ENCODE measurements at places on chromosomes 7 and 10.

DNA sequence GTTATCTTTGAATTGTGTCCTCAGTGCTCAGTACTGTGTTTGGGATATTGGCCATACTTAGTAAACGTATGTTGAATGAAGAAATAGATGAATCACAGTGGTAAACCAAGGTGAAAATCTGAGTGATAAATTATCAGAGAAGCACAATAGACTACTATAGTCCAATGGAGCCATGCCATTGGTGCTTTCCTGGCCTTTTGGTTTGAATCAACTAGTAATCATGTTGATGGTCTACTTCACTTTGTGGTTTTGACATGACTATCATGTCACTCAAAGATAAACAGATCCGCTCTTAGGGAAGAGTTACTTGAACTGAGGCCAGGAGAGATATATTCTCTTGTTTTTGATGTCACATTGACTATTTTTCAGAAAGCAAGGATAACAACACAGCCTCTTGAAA lies 86.1 kb upstream of the IGFBP3 start:
- no peak for DNase-seq

DNA sequence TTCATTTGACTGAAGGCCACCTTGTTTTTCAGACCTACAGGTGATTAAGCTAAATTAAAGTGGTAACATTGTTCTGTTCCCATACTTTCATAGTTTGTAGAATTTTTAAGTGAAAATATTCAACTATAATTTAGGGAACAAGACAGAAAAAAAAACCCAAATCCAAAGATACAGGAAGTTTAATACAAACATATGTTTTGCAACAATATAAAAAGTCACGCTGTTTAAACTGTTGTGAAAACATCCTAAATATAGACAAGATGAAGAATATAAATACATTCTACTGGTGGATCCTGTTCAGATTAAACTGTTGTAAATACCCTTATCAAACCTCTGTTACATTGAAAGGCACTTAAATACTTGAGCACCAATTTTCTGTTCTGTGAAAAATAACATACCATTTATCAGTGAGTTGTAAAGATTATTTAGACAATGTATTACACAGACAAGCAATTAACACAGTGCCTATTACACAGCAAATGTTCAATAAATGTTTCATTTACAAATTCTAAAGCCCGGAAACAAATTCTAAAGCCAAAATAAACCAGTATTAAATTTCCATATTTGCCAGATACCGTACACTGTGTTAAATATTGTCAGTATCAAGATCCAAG lies 14.2 kb downstream of the ASZ1 start:
- DNase-seq, result no peak

DNA sequence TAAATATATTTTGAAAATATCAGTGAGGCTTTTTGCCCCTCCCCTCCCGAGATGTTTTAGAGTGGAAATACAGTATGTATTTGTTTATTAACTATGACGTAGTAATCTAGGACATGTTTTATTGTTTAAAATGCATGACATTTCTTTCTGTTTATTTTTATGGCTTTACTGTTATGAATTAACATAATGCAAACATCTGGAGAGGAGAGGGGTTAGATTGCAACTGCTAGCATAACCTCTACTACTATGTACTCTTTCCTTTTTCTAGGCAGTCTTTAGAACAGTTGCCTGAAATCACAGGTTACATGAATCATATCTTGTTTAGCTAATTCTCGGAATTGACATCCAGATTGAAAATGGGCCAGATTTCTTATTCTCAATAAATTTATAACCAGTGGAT lies 7.4 kb downstream of the BTAF1 start:
- DNase-seq, result no peak

DNA sequence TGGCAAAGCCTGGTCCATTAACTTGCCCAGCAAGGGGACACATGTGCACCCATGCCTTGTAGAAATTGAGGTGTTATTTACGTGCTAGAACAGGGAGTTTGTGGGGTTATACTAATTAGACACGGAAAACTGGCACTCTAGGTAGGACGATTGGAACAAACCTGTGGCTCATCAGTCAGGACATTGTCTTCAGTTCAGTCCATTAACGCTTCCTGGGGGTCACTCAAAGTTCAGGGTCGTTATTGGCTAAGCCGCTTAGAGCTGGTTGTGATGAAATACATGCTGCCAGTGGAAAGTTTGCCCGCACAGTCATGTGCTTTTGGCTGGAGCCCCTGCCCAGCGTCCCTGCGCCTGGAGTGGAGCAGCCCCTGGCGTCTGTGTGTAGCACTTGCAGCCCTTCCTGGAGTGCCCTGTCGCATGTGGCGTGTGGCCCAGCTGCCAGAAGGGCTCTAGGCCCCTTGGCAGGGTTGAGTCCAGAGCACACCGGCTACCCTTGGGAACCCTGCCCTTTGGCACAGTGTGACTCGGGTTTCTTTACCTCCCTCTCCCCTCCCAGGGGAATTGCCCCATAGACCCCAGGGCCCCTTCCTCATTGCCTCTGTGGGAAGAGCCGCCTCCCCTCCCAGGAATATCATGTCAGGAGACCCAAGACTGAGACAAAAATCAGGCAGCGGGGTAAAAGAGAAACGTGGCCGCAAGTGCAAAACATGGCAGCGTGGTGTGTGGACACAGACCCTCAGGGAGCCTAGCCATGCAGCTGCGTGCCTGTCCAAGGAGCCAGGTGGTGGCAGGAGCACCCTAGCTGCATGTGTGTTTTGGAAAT lies 9.8 kb downstream of the ZNF775 start:
- no peak for DNase-seq

DNA sequence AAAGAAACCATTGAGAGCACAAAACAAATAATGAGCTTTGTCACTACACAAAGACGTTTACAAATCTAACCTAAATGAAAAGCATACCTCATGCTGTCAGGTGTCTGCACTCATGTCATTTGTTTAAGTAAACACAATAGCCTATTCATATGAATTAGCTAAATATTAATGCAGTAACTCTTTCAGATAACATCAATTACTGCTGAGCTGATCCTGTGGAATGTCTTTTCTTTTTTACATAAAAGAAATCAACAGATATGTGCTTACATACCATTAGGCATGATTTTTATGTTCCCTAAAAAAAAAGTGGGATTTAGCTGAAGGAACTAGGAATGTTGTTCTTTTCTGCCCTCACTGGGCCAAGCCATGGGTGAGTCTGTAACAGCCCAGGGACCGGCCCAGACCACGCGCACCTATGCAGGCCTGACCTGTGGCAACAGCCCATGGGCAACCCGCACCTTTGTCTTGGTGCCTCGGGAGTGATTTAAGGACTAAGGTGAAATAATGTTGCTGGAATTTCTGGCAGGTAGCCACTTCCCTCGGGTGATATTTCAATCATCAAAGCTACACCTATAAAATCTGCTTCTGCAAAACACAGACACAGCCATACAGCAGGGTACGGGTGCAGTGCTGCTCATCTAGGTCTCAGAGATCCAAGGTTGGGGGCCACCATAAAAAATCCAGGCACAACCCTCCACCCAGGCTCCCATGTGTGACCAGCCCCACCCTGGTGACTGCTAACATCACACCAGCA lies 44.6 kb downstream of the FGFR2 start:
- DNase-seq, result no peak

- no peak for DNase-seq
Observed at GRCh38 chr7:990352-990932, 7.5 kb downstream of the CYP2W1 start.

DNA sequence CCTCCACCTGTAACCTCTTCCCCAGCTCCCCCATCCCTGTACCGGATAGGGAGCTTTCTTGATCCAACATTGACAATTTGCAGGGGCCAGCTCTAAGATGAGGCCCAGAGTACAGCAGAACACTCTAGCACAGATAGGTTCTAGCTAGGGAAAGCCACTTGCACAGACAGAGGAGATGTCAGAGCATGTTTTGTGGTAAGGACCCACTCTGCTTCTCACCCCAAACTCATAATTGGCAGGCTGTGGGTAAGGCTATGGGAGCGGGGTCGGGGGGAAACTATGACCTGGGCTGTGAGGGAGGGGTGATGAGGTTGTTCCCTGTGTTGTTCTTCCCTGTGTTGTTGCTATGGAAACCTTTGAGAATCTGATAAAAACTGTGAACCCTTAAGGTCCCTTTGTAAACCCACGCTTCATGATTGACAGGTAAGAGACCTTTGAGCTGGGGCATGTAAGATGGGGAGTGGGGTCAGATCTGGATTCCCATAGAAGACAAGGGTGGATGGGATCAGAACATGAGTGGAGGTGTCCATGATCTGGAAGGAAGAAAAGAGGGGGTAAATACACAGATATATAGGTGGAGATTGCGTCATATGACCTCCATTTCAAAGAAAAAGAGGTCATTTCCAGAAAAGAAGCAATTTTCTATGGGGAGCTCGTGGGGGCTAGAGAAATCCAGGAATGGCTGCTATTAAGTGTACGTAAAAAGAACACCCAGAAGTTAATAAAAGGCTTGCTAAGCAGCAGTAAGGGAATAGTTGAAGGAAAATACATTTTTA lies 4.0 kb downstream of the CALD1 start:
- no peak for DNase-seq
